ENCODE measurements at places on chromosomes 6 and 20.

GRCh38 chr6:140043357-140043756 lies 668.9 kb upstream of the CITED2 start:
- DNase-seq = no peak

GRCh38 chr6:142178129-142178528 lies 31.1 kb downstream of the VTA1 start:
- no peak for DNase-seq

DNA sequence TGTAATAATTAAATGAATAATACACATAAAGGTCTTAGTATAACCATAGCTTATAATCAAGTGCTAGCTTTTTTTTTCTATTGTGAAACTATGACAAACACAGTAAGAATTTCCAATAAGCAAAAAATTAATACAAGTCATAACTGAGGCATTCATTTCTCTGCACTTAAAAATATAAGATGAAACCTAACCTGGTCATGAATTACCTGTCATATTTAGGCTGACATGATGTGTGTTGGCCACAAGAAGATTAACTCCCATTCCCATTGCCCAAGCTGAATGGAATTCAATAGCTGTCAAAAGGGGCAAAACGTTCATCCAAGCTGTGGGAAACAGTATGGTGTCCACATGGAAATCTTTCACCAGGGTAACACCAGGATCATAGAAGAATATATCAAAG lies 5.4 kb downstream of the VNN2 start:
- DNase-seq = no peak

DNA sequence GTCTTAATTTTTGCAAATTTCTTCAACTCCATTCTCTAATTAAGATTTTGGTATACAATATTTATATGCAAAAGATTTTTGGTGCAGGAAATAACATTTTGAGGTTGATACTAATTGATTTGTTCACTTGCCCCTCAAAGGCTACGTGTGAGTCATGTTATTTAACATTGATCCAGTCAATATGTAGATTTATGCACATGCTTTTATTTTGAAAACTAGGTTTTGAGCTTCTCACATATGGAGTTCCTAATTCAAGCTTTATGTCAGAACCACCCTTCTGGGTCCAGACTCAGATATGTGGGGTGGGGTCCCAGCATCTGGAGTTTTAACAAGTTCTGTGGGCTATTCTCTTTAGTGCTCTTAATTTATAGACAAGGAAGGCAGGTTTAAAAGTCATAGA lies 13.8 kb downstream of the UTRN start:
- DNase-seq = no peak

DNA sequence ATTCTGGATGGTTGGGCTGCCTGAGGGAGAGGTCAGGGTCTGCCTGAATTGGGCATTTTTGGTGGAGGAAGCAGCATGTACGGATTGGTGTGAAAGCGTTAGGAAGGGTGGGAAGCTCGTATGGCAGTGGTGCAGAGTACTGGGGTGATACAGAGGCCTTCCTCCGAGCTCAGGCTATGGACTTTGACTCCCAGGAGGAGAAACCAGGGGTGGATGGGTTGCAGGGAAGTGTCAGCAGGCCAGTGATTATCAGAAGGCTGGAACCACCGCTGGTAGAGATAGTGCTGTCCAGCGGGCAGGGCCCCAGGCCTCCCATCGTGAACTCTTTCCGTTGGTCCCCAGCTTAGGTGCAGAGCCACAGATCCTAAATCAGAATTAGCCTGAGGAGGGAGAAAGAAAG lies 5.3 kb downstream of the WFDC5 start:
- no peak for DNase-seq

DNA sequence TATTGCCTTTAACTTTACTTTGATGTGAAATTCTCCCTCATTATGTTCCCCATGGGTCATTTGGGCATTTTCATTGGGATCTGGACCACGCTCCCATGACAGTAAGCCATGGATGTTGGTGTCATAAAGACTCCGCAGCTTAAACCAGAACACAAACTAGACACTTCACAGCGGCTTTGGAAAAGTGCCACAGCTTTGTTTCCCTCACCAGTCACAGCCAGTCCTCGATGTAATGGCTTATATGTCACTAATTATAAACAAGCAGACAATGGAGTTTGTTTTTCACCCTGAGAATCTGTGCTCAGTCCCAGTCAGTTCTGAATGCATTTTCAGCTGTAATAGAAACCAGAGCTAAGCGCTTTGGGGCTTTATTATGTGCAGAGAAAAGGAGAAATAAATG lies 23.2 kb upstream of the DAAM2 start:
- DNase-seq = no peak

GRCh38 chr20:30485331-30486102 lies 771.9 kb upstream of the DEFB115 start:
- no peak for DNase-seq

DNA sequence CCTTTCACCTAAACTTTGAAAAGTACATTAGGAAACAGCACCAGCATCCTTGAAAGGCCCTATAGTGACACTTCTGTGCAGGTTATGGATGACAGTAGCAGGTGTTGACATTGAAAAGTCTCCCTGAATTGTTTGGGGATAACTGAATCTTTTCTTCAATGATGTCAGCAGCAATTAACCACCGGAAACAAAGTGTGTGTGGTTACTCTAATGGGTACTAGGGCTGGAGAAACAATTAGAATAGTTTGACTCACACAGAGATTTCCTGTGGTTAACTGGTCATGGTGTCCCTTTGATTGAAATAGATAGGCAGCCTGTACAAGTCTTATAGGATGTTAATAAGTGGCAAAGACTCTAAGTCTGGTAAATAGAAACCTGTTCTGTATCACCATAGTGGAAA lies 189.1 kb downstream of the TBX18 start:
- no peak for DNase-seq

- DNase-seq = no peak
Measured at GRCh38 chr6:115948751-115949150, 111.9 kb downstream of the FRK start.

DNA sequence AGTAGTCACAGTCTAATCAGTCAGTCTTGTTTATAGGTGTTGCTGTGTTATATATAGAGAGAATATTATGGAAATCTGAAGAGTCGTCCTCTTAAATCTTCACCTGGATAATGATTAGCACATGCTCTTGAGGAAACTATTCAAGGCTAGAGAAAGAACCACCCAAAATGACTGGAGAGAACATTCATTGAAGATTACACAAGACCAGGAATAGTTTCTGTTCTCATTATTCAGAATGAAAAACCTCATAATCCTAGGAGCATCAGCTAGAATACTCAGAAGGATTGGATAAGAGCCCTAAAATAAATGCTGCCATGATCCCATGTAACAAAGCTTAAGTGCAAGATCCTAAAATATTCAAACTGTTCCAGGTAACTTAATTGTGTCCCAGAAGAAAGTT lies 278.2 kb upstream of the PREP start:
- DNase-seq = no peak

GRCh38 chr6:43204271-43205105 lies 22.5 kb downstream of the CUL9 start:
- no peak for DNase-seq

- no peak for DNase-seq
Measured at GRCh38 chr6:93105907-93106306, 313.5 kb downstream of the EPHA7 start.

DNA sequence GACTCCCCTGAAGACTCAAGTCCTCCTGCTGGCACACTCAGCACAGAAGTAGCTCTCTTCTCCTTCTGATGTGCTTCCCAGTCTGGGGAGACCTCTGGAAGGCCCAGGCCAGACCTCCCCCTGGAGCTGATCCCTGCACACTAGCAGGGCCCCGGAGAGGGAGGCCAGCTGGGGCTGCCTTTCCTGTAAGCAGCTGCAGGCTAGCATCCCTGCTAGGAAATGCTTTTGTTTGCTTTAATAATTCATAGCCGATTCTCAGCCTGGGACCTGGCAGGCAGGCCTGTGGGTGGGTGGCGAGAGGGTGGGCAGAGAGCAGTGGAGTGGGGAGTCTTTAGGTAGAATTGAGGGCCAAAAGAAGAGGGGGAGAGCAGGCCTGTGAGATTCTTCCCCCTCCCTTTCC lies 5.2 kb downstream of the EBF4 start:
- no peak for DNase-seq

DNA sequence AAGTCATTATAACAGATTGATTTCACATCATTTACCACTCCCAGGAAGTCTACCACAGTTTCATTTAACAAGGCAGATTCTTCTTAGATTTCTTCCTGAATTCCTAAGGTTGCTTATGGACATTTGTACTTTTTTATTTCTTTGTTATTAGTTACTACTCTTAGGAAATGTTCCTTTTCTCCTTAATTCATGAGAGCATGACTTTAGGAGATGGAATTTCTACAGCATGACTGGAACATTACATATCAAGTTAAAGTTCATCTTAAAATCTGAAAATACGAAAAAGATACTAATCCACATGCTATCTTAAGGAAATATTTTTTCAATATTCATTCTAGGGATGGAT lies 22.3 kb downstream of the CNKSR3 start:
- DNase-seq = no peak

DNA sequence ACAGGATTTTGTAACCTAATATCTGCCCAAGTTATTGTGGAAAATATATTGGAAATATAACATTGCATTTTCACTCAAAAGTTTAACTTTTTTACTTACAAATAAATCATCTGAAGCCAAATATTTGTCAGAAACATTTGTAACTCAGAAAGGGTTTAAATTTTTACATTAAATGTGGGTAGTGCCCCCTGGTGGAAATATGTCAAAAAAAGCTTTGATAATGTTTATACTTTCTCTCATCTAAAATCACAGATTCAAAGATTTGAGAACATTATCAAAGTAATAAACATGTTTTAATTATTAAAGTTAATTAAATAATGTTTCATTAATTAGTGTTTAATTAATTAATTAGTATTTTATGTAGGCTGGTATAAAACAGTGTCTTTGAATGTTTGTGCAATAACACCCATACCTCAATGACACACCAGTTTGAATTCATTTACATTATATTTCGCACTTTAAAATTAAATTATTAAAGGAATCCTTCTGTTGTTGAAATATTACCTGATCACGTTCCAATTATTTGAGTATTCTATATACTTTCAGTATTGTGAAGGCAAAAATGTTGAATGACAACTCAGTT lies 320.1 kb upstream of the FKBP1C start:
- DNase-seq = no peak

- DNase-seq = no peak
Measured at GRCh38 chr6:40611912-40612311, 24.7 kb upstream of the LRFN2 start.

DNA sequence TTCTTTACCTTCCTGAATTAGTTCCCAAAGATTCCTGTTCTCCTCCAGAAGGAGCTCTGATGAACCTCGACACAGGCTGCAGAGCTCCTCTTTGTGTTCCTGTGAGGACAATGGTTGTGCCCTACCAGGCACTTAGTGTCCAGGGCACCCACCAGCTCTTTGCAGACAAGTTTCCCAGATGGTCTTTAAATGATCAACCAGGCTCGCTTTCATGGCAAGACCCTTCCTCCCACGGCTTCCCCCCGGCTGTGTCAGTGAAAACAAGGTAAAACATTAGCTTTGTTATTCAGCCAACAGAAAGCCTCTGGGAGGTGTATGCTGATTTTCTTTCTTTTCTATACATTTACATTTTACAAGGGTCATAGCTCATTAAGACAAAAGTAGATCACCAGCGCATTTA lies 32.3 kb upstream of the CNKSR3 start:
- no peak for DNase-seq

- DNase-seq = no peak
Measured at GRCh38 chr6:45305546-45305945, 22.6 kb upstream of the RUNX2 start.

GRCh38 chr6:3297006-3297405 lies 38.3 kb downstream of the PSMG4 start:
- no peak for DNase-seq

DNA sequence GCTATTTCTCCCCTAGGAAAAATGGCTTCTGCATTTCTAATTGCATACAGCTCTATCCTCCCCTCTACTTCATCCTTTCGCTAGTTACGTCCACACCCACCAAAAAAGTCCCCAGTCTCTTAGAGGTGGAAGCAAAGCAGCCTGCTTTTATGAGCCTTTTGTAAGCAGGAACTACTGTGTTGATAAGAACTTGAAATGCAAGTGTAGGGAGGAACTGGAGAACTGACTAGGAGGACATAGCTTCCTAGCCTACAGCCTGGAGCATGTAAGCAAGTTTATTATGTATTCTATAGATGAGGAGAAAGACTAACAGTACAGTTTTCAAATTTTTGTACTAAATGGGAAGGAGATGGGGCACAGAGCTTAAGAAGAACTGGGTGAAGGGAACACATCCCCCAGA lies 10.3 kb downstream of the ARHGAP18 start:
- no peak for DNase-seq

DNA sequence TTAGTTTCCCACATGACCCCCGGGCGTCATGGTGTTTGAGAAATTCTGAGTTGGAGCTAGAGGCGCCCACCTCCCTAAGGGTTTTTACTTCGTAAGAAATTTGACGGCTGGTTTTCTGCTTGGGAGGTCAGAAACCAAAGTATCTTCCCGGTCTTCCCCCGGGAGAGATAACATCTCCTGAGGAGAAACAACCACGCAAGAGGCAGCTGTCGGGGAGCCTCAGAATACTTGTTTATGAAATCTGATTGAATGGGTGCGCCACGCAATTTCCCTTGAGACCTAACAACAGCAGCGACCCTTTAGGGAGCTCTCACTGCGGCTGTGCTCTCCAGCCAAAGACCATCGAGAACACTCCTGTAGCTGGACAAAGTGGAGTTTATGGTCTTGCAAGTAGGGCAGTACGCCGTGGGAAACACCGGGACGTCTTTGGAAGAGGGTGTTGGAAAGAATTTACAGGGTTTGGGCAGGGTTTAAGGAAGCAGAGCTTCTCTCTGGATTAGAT lies 608 bp upstream of the EIF2S2 start:
- no peak for DNase-seq

GRCh38 chr20:13744352-13744751 lies 40.4 kb downstream of the ESF1 start:
- no peak for DNase-seq

- no peak for DNase-seq
Measured at GRCh38 chr6:73156793-73157767, 68.2 kb downstream of the KHDC1L start.

DNA sequence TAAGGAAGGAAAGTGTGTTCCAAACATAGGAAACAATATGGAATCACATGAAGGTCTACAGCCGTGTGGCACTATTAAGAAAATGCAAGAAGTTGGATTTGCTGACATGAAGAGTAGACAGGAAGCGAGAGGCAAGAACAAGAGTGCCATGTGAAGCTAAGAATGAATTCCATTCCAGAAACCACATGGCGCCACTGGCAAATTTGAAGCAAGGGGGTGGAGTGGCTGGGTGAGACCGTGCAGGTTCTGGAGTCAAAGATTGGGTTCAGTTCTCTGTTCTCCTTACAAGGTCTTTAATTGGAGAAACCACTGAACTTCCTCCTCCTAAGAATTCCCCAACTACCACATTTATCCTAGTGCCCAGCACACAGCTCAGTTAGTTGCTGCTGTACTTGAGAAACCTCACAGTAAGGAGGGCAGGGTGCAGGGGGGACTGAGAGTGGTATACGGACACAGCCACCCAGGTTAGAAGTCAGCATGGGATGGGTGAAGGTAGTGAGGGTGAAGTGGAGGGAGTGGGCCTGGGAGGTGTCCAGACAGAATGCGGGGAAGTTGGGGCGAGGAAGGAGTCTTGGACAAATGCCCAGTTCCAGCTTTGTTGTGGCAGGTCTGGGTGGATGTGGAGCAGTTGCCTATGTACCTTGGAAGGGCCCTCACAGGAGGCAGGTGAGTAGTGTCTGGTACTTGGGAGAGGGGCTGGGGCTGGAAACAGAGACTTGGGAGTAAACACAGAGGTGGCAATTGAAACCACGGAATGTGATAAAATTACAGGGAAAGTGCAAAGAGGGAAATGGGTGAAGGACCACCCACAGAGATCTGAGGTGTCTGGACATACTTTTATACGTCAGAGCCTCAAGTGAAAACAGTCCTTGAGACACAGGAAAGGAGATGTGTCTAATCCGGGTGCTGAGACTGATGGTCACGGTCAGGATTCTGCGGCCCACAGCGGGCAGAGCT lies 14.3 kb downstream of the LYRM4 start:
- no peak for DNase-seq
